Aorta (tissue), 5 donors: ENCODE measurements at places on chromosomes 11 and 22. TPM values are rescaled to one million over a fixed set of nuclear protein-coding genes. Genes with fewer than 3 reads are reported as not detected.
A peak's percentile ranks its signal among the peaks of the same experiment; 100 is the strongest.

DNA sequence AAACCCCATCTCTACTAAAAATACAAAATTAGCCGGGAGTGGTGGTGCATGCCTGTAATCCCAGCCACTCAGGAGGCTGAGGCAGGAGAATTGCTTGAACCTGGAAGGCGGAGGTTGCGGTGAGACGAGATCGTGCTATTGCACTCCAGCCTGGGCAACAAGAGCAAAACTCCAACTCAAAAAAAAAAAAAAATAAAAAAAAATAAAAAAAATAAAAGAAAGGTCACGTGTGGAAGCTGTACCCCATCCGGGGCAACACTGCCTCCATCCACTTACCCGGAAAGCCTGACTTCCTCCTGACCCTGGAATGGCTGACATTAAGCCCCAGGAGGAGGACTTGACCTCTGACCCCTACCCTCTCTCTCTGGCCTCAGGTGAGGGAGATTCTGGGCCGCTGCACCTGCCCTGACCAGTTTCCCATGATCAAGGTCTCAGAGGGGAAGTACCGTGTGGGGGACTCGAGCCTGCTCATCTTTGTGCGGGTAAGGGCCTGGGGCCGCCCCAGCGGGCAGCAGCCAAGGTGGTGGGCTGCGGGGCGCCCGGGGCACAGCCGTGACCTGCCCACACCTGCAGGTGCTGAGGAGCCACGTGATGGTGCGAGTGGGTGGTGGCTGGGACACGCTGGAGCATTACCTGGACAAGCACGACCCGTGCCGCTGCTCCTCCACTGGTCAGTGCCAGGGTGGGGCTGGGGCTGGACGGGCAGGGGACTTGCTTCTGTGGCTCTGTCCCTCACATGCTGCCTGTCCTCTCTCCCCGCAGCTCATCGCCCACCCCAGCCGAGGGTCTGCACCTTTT lies 3.8 kb downstream of the GAS2L1 start:
- H3K4me3 ChIP-seq, result no peak overlapping the region
- H3K27me3 ChIP-seq, result no peaks in the 10 kb centered on the region
- peak; percentile 35 for DNase-seq

GRCh38 chr11:19987331-19987801 lies 172.9 kb downstream of the DBX1 start:
- DNase-seq, result no peak
- H3K27me3 ChIP-seq, result no peaks in the 10 kb centered on the region
- no peaks in the 10 kb centered on the region for H3K36me3 ChIP-seq
- peak overlapping the region; percentile 58 for H3K27ac ChIP-seq
- H3K4me1 ChIP-seq, result peaks cover 2% of the 10 kb centered on the region
- H3K4me3 ChIP-seq, result no peak overlapping the region

GRCh38 chr22:17929909-17930308 lies 94.5 kb downstream of the MICAL3 start:
- no peak for DNase-seq
- no peak overlapping the region for H3K27ac ChIP-seq
- no peaks in the 10 kb centered on the region for H3K27me3 ChIP-seq
- no peaks in the 10 kb centered on the region for H3K4me1 ChIP-seq
- no peaks in the 10 kb centered on the region for H3K36me3 ChIP-seq

- H3K27me3 ChIP-seq, result no peaks in the 10 kb centered on the region
- no peaks in the 10 kb centered on the region for H3K4me1 ChIP-seq
- no peak overlapping the region for H3K27ac ChIP-seq
- peaks cover 2% of the 10 kb centered on the region for H3K36me3 ChIP-seq
- H3K4me3 ChIP-seq, result no peak overlapping the region
- no peak for DNase-seq
These were observed 35.4 kb upstream of the PDE2A start for GRCh38 chr11:72709478-72710238.

DNA sequence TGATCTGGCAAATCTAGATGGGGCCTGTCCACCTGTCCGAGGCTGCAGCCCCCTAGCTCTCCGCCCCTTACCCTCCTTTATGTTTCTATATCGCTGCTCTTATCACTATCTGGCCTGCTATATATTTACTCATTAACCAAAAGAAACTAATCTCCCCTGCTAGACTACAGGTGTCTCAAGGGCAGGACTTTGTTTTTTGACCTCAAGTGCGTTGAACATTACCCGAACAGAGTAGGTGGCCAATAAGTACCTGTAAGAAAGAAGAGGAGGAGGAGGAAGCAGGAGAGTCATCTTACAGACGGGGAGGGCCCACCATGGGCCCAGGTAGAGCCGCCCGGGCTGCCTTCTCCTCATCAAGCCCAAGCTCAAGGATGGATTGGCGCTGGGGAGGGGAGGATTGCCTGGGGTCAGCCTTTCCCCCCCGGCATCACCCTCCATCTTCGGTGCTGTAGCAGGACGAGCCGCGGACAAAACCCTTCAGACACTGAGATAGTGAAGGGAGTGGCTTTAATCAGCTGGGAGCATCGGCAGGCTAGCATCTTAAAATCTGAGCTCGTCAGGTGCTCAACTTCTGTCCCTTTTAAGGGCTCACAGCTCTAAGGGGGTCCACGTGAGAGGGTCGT lies 1.2 kb upstream of the P2RY6 start:
- no peaks in the 10 kb centered on the region for H3K36me3 ChIP-seq
- DNase-seq, result peak; percentile 61
- H3K4me3 ChIP-seq, result no peak overlapping the region

DNA sequence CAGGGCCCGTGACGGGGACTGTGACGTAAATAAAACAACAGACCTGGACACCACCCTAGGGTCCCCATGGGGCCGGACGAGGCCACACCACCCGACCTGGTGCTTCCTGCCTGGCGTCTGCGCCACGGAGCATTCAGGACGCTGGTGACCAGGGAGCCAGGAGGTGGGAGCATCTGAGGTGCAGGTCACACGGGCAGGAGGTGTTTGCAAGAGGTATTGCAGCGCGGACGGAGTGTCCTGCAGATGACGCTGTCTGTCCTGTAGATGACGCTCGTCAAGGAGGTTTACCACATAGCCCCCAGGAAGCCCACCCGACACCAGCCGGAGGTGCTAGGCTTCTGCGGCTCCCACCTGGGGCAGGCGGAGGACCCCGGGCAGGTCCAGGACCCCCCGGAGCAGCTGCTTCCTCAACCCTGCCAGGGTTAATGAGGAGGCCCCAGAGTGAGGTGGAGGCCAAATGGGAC lies 986 bp upstream of the MUC5B start:
- H3K4me3 ChIP-seq, result no peak overlapping the region
- H3K27me3 ChIP-seq, result no peaks in the 10 kb centered on the region

NLRP14 gene
- total RNA-seq, result 0.10 TPM

- H3K27ac ChIP-seq, result no peak overlapping the region
- H3K4me3 ChIP-seq, result no peak overlapping the region
- DNase-seq, result no peak
- H3K27me3 ChIP-seq, result no peaks in the 10 kb centered on the region
These were observed 69.5 kb downstream of the ZNRF3 start for GRCh38 chr22:28952857-28953256.

FAM83F gene
- 0.84 TPM for total RNA-seq

DNA sequence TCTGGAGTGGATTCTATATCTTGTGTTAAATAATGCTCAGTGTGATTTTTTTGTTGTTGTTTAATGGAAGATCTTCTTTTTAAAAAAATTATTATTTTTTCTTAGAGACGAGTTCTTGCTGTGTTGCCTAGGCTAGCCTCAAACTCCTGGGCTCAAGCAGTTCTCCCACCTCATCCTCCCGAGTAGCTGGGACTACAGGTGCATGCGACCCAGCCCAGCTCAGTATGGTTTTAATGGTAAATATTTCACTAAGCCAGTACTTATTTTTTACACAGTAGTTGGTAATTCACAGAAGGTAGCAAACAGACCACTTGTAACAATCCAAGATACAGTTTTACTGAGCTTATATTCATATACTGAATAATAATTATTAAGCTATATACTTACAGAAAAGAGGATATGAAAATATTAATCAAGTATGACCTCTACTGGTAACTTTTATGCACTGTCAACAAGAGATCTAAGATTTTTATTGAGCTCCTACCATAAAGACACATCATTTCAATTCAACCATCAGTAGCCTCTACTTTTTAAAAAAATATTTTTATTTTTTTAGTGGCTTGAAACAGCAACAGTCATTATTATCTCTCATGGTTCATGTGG lies 6.1 kb upstream of the CD59 start:
- H3K27ac ChIP-seq, result no peak overlapping the region
- no peak for DNase-seq
- no peak overlapping the region for H3K4me3 ChIP-seq
- H3K27me3 ChIP-seq, result no peaks in the 10 kb centered on the region
- no peaks in the 10 kb centered on the region for H3K4me1 ChIP-seq

DNA sequence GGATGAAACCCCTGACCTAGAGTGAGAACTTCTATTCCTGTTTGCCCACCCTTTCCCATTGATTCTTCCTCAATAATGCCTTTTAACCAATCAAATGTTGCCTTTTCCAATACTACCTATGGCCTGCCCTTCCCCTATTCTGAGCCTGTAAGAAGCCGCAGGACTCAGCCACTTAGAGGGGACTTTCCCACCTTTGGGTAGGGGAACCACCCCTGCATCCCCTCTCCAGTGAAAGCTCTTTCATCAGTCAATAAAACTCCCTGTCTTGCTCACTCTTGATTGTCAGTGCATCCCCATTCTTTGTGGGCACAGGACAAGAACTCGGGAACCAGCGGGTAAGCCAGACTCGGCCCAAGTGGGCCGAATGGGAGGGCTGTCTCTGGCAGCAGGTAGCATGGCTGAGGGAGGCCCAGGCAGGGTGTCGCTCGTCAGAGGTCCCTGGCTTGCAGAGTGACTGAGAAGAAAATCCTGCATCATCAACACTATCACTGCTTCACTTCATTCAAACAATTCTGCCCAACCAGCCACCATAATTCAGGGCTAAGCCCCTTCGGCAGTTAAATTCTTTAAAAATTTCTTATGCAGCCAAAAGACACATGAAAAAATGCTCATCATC lies 30.4 kb downstream of the LDHAL6A start:
- no peak overlapping the region for H3K4me3 ChIP-seq
- no peaks in the 10 kb centered on the region for H3K4me1 ChIP-seq
- peaks cover 10% of the 10 kb centered on the region for H3K36me3 ChIP-seq
- DNase-seq, result no peak

DNA sequence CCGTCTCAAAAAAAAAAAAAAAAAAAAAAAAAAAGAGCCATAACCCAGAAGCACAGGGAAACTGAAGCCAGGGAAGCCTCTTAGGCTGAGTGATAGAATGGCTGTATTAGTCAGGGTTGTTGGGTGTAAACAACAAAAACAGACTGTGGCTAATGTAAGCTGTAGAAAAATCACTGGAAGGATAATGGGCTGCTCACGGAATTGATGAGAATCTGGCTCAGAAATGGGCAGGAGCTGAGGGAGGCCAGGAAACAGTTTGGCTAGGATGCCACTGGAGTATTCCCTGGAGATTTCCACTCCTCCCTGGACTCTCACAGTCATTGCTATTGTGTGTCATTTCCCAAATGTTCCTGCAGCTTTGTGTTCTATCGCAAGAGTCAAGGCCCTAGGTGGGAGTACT lies 22.4 kb downstream of the SLC22A6 start:
- no peak overlapping the region for H3K27ac ChIP-seq
- H3K4me1 ChIP-seq, result no peaks in the 10 kb centered on the region
- no peak for DNase-seq
- no peak overlapping the region for H3K4me3 ChIP-seq
- peaks cover 2% of the 10 kb centered on the region for H3K27me3 ChIP-seq

GRCh38 chr11:129590030-129590752 lies 214.5 kb downstream of the BARX2 start:
- no peak overlapping the region for H3K27ac ChIP-seq
- DNase-seq, result no peak
- no peaks in the 10 kb centered on the region for H3K27me3 ChIP-seq
- H3K36me3 ChIP-seq, result no peaks in the 10 kb centered on the region
- no peaks in the 10 kb centered on the region for H3K4me1 ChIP-seq

DNA sequence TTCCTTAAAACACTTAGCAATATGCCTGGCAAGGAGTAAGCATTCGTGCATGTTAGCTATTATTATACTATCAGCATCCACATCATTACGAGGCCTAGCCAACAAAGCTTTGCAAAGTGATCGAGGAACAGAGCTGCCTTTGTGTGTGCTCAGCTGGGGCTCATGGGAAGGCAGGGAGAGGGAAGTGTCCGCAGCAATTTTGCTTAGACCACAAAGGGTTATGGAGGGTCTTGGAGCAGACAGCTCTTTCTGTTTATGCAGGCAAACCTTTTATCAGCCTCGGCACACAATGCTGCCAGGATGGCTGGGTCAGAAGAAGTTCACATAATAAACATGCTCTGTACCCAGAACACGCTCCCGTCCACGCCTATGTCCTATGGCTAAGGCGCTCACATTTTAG lies 10.9 kb upstream of the DKK3 start:
- no peaks in the 10 kb centered on the region for H3K27me3 ChIP-seq
- H3K27ac ChIP-seq, result peak overlapping the region; percentile 57
- H3K4me3 ChIP-seq, result no peak overlapping the region
- H3K36me3 ChIP-seq, result no peaks in the 10 kb centered on the region
- peaks cover 15% of the 10 kb centered on the region for H3K4me1 ChIP-seq

RPS25 gene
- total RNA-seq, result 804 TPM

ACR gene
- 1.6 TPM for total RNA-seq

- H3K27ac ChIP-seq, result peak overlapping the region; percentile 64
- no peak overlapping the region for H3K4me3 ChIP-seq
- H3K27me3 ChIP-seq, result no peaks in the 10 kb centered on the region
- DNase-seq, result peak; percentile 82
- H3K4me1 ChIP-seq, result peaks cover 7% of the 10 kb centered on the region
These were observed 40.0 kb downstream of the DUSP8 start for GRCh38 chr11:1532014-1532586.

SSTR3 gene
- not detected for total RNA-seq

CDKN1C gene
- 37.7 TPM for total RNA-seq

DNA sequence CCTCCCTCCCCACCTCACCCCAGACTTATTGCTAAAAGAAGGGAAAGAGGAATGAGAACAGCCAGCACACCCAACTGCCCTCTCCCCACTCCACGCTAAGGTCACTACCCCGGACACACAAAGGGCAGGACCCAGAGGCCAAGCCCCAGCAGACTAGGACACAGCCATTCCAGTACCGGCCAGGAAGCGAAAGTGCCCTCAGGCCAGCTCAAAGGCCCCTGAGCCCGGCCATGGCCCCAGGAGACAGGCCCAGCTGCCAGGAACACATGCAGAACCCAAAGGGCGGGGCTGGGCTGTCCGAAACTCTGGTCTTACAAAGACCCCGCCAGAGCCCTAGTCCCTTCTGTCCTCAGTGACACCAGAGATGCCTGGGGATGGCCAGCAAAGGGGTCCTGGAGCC lies 5.5 kb downstream of the RCOR2 start:
- no peaks in the 10 kb centered on the region for H3K4me1 ChIP-seq
- H3K36me3 ChIP-seq, result no peaks in the 10 kb centered on the region
- no peaks in the 10 kb centered on the region for H3K27me3 ChIP-seq
- H3K4me3 ChIP-seq, result no peak overlapping the region

- no peaks in the 10 kb centered on the region for H3K4me1 ChIP-seq
- no peak overlapping the region for H3K4me3 ChIP-seq
- no peaks in the 10 kb centered on the region for H3K27me3 ChIP-seq
- no peaks in the 10 kb centered on the region for H3K36me3 ChIP-seq
These were observed 107.0 kb downstream of the ATG16L2 start for GRCh38 chr11:72921028-72921716.

- DNase-seq, result no peak
- no peaks in the 10 kb centered on the region for H3K27me3 ChIP-seq
- no peak overlapping the region for H3K4me3 ChIP-seq
- H3K27ac ChIP-seq, result no peak overlapping the region
- no peaks in the 10 kb centered on the region for H3K4me1 ChIP-seq
These were observed 5.5 kb upstream of the PCF11 start for GRCh38 chr11:83151274-83151977.

GRCh38 chr11:123011510-123011909 lies 29.9 kb upstream of the BSX start:
- no peak for DNase-seq
- H3K27ac ChIP-seq, result no peak overlapping the region
- H3K27me3 ChIP-seq, result no peaks in the 10 kb centered on the region
- H3K4me1 ChIP-seq, result no peaks in the 10 kb centered on the region
- no peaks in the 10 kb centered on the region for H3K36me3 ChIP-seq
